Nasal cavity respiratory epithelium epithelial cell of viscerocranial mucosa (primary cell): ENCODE measurements at places on chromosomes 6 and 20. TPM values are rescaled to one million over a fixed set of nuclear protein-coding genes. Genes with fewer than 3 reads are reported as not detected.

The ECT2L gene
- total RNA-seq: 0.07 and 0.34 TPM in 2 replicates

The OGFRL1 gene
- total RNA-seq: 10.6 and 32.7 TPM in 2 replicates

The MYLK2 gene
- not detected in 2 replicates for total RNA-seq

The RIPPLY2 gene
- total RNA-seq: 0.64 TPM in 1 of 2 replicates, not detected in the other

The SRSF3 gene
- 284 and 306 TPM in 2 replicates for total RNA-seq

The GPR6 gene
- not detected in 2 replicates for total RNA-seq
